ENCODE measurements at places on chromosomes 3 and 15.
A peak's percentile ranks its signal among the peaks of the same experiment; 100 is the strongest.

DNA sequence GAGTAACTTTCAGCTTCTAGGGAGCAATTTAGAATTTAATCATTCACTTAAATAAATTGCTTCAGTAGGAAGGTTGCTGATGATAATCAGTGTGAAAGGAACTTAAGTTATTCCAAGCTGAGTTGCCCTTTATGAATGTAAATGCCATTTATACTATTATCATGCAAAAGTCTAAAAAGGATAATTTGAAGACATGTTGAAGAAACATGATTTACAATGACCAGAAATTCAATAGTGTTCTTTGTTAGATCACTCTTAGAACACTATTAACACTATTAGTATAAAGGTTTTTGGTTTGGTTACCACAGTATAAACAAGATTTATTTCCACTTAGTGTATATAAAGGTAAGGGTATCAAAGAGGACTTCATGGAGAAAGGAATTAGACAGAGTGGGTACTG is 1.6 kb downstream of the OR4F6 start:
- H3K4me1 ChIP-seq = no peaks in the 10 kb centered on the region
- H3K27ac ChIP-seq = no peak overlapping the region
- no peaks in the 10 kb centered on the region for H3K36me3 ChIP-seq
- no peaks in the 10 kb centered on the region for H3K27me3 ChIP-seq
- DNase-seq = no peak

DNA sequence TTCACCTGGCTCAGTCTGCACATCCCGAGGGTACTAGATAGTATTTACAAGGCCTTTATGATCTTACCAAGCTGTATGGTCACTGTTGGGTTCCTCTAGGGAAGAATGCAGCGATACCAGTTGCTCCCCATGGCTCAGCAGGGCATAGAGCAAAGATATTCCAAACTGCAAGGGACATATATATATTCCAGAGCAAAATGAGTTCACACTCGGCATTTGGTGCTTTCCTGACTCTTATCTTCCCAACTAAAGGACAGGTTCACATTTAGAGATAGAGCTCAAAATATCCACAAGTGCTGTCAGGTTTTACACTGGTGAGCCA is 3.5 kb upstream of the SPG11 start:
- H3K27ac ChIP-seq = no peak overlapping the region
- peaks cover 79% of the 10 kb centered on the region for H3K4me1 ChIP-seq
- no peaks in the 10 kb centered on the region for H3K27me3 ChIP-seq
- H3K36me3 ChIP-seq = no peaks in the 10 kb centered on the region

DNA sequence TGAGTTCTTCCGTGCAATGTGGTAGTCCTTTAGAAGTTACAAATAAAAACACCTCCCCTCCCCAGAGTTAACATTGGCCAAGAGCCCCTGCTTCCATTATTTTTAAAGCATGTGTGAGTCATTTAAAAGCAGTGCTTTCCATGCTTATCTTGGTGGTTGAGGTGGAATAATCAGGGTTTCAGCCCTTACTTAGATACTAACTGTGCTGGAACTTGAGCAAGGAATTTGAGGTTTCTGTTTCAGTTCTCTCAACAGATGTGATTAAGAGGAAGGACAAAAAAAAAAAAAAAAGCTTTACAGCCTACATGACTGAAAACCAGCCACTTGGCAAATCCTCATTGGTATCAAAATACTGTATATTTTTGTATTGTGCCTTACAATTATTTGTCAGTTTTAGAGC is 64.5 kb downstream of the CGNL1 start:
- H3K4me3 ChIP-seq = no peak overlapping the region
- no peaks in the 10 kb centered on the region for H3K4me1 ChIP-seq
- no peaks in the 10 kb centered on the region for H3K27me3 ChIP-seq
- DNase-seq = no peak

DNA sequence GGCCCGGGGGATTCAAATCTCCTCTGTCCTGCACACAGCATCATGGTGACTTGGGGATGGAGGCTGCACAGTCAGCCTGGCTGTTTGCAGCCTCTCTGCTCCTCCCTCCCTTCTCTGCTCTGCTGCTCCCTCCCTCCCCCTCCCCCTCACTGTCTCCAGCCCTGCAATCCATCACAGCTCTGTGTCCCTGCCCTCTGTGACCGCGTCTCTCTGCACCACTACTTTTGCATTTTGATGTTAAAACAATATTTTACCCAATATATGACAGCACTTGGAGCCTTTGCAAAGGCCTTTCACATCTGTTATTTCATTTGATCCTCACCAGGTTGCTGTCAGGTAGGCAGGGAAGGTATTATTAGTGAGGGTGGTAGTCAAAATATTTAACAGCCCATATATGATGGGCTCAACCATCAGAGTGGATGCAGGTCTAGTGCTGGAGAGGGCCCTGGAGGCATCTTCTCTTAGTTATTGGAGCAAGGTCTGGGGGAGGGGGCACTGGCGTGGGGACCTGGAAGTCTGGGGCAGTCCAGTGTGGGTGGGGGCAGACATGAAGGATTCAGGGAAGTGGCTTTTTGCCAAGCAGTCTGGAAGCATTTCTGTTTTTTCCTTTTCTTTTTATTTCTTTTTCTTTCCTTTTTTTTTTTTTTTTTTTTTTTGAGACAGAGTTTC is 16.3 kb upstream of the VPS8 start:
- no peak for DNase-seq
- no peak overlapping the region for H3K27ac ChIP-seq
- no peak overlapping the region for H3K4me3 ChIP-seq
- H3K36me3 ChIP-seq = no peaks in the 10 kb centered on the region
- no peaks in the 10 kb centered on the region for H3K27me3 ChIP-seq

GRCh38 chr3:152083135-152083534 is 185.6 kb upstream of the MBNL1 start:
- no peaks in the 10 kb centered on the region for H3K4me1 ChIP-seq
- no peaks in the 10 kb centered on the region for H3K27me3 ChIP-seq
- H3K4me3 ChIP-seq = no peak overlapping the region
- no peak overlapping the region for H3K27ac ChIP-seq
- no peak for DNase-seq

DNA sequence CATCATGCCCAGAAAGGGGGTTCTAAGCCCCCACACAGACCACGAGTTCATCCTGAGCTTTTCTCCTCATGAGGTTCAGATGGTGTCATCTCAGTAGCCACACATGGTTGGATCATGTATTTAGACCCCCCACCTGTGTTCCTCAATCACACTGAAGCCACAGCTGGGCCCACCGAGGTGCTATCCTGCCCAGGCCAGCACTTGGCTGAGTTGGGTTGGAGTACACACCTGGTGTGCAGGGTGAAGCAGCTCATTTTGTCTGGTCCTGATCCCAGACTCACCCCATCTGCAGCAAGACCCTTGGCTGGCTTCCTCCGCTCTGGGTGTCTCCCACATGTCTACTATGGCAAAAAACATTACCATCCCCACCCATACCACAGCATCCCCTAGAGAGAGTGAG is 41.9 kb downstream of the ACAA1 start:
- no peak overlapping the region for H3K4me3 ChIP-seq
- no peak for DNase-seq
- no peaks in the 10 kb centered on the region for H3K36me3 ChIP-seq
- no peaks in the 10 kb centered on the region for H3K4me1 ChIP-seq

GRCh38 chr15:37789881-37790280 is 144.6 kb upstream of the TMCO5A start:
- H3K27ac ChIP-seq = no peak overlapping the region
- no peak for DNase-seq
- H3K36me3 ChIP-seq = no peaks in the 10 kb centered on the region
- H3K27me3 ChIP-seq = no peaks in the 10 kb centered on the region
- H3K4me3 ChIP-seq = no peak overlapping the region

DNA sequence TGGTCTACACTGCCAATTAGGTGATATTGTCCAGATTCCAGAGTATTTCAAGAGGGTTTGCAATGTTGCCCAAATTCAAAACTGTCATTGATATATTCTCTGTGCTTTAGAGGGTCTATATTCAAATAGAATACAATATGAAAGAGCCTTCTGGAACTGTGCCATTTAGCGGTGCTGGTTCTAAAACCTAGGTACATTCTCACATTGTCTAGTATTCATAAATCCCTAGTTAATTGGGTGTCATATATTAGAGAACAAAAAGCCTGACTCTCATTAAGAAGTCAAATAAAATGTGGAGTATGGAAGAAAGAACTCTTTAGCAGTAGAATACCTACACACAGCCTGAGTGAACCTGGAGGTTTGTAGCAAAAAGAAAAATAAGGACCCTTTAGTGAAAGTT is 447.9 kb downstream of the CNTN6 start:
- H3K36me3 ChIP-seq = no peaks in the 10 kb centered on the region
- no peaks in the 10 kb centered on the region for H3K4me1 ChIP-seq
- H3K27me3 ChIP-seq = no peaks in the 10 kb centered on the region
- H3K27ac ChIP-seq = no peak overlapping the region
- no peak for DNase-seq
- H3K4me3 ChIP-seq = no peak overlapping the region

DNA sequence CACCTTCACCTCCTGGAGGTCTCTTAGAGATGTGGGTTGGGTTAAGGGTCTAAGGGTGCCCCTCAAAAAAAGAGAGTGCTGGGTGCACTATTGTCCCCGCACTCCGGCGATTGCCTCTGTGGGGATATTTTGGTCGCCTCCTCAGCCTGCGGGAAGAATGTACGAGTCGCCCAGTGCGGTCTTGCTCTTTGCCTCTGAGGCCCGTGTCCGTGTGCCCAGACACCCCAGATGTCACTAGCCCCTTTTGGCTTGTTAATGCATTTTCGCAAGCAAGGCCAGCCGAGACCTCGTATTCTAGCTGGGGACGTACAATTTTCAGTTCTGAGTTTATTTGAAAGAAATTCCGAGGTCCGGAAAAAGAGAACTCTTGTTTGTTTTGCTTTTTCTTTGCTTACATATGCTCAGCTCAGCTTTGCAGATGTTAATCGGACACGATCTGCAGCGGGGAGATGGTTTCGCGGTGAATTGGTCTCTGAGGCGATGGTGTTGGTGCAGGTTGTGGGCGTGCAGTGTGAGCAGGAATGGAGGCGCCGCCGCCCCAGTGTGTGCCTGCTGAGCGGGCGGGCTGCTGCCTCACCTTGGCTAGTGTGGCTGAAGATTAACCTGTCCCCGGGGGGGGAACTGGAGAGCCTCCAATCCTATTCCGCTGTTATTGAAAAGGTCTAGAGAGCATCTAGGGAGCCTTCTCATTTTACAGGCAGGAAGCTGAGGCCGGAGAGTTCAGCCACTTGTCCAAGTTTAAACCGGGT is 1.4 kb downstream of the ST6GAL1 start:
- no peaks in the 10 kb centered on the region for H3K27me3 ChIP-seq
- peak overlapping the region; percentile 85 for H3K27ac ChIP-seq
- peak overlapping the region; percentile 96 for H3K4me3 ChIP-seq
- H3K36me3 ChIP-seq = peaks cover 13% of the 10 kb centered on the region
- DNase-seq = peak; percentile 85

GRCh38 chr3:138833899-138834595 is 681 bp downstream of the PIK3CB start:
- H3K36me3 ChIP-seq = no peaks in the 10 kb centered on the region
- H3K4me3 ChIP-seq = peak overlapping the region; percentile 56
- H3K27me3 ChIP-seq = no peaks in the 10 kb centered on the region
- peak overlapping the region; percentile 85 for H3K27ac ChIP-seq
- H3K4me1 ChIP-seq = peaks cover 16% of the 10 kb centered on the region

DNA sequence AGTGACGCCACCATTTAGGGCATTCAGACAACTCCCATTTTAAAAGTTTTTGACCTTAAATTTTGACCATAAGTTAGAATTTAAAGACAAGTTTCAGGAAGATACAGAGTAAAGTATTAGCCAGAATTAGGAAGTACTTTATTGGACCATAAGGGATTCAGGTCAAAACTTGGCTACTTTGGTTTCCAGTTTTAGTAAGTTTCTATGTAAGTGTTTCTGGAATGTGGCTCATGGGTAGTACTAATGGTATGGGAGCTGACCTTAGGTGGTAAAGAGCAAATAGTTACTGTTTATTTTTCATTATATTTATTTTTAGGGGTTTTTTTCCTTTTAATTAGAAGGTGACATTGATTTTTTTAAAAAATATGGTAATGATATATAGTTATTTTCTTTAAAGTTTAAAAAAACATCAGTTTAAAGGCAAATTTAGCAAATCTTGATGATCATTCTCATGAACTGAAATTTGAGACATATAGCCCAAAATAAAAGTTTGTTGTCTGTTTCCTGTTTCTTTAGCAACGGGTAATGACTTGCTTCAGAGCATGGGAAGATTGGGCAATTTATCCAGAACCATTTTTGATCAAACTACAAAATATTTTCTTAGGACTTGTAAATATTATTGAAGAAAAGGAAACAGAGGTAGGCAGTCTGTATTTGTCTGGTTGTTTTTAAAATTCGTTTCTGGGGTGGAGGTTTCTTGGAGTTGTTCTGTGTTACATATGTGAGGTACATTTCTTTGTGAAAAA is 34.3 kb downstream of the U2SURP start:
- H3K4me1 ChIP-seq = no peaks in the 10 kb centered on the region
- no peak for DNase-seq
- no peaks in the 10 kb centered on the region for H3K27me3 ChIP-seq
- no peak overlapping the region for H3K4me3 ChIP-seq
- H3K36me3 ChIP-seq = peaks cover 29% of the 10 kb centered on the region

DNA sequence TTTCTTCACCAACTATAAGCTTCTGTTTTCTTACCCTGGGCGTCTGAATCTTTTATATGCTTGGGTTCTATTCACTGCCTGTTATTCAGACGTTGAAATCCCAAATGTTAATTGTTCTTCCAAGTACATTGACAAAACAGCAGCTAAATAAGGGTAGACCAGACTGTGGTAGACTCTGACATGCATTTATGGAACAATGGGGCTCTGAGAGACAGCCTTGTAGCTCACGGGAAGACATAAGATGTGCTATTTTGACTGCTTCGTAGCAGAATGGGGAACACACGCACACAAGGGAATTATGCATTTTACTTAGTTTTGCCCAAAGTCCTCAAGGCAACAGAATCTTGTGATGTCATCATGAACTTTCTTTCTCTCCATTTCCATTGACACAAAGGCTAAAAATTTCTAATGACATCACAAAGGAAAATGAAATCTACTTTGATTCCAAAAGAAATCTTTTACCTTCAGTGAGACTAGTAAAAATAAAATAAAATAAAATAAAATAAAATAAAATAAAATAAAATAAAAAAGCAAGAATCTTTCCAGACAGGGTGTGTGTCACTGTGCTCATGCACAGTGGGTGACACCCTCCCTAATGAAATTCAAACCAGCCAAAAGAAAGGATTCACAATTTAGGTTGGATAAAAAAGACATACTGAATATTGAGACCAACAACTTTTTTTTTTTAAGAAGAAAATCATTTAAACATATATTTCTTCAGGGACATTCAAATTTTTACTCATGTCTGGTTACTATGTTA is 346.6 kb downstream of the ZBTB20 start:
- no peaks in the 10 kb centered on the region for H3K4me1 ChIP-seq
- no peaks in the 10 kb centered on the region for H3K27me3 ChIP-seq
- H3K4me3 ChIP-seq = no peak overlapping the region
- H3K36me3 ChIP-seq = no peaks in the 10 kb centered on the region
- no peak overlapping the region for H3K27ac ChIP-seq

DNA sequence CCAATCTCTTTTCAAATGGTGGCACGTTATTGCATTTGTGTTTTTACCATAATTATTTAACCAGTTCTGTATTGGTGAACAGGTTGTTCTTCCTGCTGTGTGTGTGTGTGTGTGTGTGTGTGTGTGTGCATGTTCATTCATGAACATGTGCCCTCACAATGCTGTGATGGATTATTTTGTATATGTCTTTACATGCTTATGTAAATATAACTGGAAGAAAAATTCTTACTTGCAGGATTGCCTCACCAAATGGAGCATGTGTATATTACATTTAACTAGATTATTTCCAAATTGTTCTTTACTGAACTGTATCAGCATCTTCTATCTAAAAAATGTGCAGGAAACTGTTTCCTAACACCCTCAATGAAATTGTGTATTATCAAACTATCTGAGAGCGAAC is 175.2 kb upstream of the ZPLD1 start:
- H3K36me3 ChIP-seq = no peaks in the 10 kb centered on the region
- H3K4me1 ChIP-seq = no peaks in the 10 kb centered on the region
- no peak overlapping the region for H3K4me3 ChIP-seq
- no peak for DNase-seq
